Gastrocnemius medialis (tissue), 4 donors: ENCODE measurements at places on chromosomes 6 and 20.

- DNase-seq: no peak
Observed at GRCh38 chr6:68691120-68691519, 56.0 kb downstream of the ADGRB3 start.

DNA sequence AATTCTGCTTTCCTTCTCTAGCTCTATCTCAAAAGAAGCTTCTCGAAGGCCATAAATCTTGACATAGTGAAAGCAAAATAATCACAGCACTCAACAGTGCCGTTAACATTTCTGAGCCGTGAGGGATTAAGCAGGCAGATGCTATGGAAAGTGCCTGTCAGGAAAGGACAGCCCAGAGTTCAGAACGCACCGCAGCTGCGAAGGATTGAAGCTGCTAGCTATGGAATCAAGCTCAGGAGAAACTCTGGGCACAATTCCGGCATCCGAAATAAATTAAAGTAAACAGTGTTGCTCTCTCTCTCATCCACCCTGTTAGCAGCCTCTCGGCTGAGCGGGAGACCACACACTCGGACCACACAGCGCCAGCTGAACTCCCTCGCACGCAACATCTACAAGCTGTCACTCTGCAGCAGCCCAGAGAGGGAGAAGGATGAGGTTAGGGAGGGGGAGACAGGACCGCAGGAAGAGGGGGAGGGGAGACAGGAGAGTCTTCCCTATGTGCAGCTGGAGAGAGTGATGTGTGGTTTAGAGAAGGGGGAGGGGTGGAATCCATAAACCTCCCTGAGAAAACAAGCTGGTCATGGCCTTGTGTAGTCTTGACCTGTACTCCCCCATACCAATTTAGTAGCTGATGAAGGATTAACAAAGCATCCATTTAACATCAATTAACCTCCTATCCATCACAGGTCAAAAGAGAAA, 9.0 kb downstream of the EXOC2 start:
- DNase-seq: no peak

- DNase-seq: no peak
Observed at GRCh38 chr6:21874372-21874771, 280.8 kb downstream of the SOX4 start.

DNA sequence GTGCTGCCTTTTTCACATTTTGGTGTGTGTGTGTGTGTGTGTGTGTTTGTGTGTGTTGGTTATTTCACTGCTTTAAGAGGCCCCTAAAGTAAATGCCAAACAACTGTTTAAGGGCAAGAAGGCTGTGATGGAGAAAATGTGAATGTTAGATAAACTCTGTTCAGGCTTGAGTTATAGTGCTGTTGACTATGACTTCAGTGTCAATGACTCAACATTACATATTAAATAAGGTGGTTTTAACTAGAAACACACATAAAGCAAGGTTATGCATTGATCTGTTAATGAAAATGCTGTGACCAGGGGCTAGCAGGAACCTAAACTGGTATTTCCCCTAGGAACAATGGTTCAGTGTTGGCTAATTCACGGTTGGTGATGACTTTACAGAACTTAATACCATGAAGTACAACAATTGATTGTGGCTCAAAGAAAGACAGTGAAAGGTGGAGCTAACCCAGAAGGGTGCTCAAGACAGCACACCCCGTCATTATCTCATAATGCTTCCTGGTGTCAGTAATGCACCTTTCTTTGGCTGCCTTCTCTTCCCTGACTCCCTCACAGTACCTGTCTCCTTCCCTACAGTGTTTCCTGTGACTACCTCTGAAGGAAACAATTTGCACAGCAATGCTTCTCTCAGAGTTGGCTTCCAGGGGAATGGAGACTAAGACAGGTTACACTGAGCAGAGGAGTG, 116.1 kb downstream of the RIN2 start:
- no peak for DNase-seq
